ENCODE measurements at places on chromosomes 3 and 15.

- no peak for DNase-seq
These were observed 20.5 kb downstream of the GALK2 start for GRCh38 chr15:49190586-49190985.

DNA sequence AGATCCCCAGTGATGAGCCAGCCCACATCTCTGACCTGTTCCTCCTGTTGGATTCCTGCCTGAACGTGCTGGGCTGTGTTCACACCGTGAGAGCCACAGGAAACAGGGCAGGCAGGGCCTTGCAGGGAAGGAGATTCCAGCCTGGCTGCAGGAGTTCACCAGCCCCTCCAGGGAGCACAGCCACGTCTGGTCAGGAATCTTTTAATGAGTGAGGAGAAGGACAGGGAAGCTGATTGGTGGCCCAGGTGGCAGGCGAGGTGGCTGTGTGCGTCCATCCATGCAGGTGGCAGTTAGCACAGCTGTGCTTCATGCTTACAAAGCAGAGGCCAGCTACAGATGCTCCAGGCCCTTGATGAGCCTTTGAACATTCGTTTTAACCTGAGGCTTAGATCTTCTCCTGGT is 10.5 kb downstream of the LRRK1 start:
- no peak for DNase-seq

GRCh38 chr3:132225664-132226063 is 91.5 kb upstream of the ACP3 start:
- DNase-seq = no peak

GRCh38 chr3:162161595-162161994 is 665.0 kb downstream of the OTOL1 start:
- DNase-seq = no peak

DNA sequence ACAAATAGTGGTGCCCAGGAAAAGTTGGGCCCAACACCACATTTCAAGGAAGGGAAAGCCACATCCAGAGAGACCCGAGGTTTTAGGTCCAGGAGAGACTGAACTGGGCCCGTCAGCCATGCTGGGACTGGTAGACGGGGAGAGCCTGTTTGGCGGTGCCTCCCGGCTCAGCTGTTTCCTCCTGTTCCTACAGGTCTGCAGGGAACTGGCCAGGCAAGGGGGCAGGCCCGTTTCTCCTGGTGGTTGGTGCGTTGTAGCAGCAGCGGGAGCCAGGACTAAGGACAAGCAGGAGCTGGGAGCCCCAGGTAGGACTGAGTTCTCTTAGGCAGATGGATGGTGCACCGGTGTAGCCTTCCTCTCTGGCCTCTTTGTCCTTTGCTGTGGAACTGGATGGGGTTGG is 3.9 kb downstream of the PRKCD start:
- DNase-seq = no peak

- DNase-seq = no peak
These were observed 168.8 kb upstream of the TTC14 start for GRCh38 chr3:180433152-180433551.

- DNase-seq = peak; percentile 67
These were observed 32.7 kb downstream of the TRANK1 start for GRCh38 chr3:36911990-36912804.

- no peak for DNase-seq
These were observed 55.0 kb upstream of the GATA2 start for GRCh38 chr3:128548021-128548420.

- no peak for DNase-seq
These were observed 21.8 kb upstream of the POU1F1 start for GRCh38 chr3:87298111-87298718.

DNA sequence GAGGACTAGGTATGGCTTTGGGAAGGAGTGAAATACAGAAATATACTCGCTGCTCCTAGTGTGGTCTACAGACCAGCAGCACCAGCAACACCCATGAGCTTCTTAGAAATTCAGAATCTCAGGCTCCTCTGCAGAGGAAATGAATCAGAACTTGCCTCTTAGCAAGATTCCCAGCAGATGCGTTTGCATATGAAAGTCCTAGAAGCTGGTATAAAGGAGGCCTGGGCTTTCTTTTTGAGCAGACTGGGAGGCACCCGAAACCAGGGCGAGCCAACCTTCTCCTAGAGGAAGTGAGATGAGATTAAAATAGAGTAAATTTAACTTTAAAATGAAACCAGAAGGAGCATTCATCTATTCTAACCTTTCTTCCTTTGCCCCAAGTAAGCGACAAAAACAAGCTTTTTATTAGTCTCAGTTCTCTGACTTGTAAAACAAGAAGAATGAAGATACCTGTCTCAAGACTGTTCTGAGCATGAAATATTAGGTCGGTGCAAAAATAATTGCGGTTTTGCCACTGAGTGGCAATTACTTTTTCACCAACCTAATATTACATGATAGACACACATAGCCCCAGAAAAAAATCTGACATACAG is 140.0 kb downstream of the PDZRN3 start:
- DNase-seq = no peak

DNA sequence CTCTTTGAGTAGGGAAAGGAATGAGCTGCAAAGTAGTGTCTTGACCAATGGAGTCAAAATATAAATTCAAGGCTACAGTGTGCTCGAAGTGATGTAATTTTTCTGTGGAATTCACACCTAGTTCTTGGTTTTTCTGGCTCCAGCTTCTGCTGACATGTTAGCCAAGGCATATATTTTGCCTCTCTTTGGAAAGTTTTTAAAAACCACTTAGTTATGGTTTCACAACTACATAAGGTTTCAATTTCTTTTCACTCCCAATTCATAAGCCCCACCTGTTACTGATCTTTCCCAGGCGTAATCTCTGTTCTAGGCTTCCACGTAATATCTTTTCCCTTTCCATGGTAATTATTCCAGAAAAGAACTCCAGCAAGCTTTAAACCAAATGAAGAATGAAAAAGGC is 46.9 kb downstream of the GADL1 start:
- no peak for DNase-seq

- no peak for DNase-seq
These were observed 44.3 kb upstream of the APEH start for GRCh38 chr3:49629866-49630265.

Data from DND-41 (cell line).